ENCODE measurements at places on chromosomes 11 and 22.
A peak's percentile ranks its signal among the peaks of the same experiment; 100 is the strongest.

DNA sequence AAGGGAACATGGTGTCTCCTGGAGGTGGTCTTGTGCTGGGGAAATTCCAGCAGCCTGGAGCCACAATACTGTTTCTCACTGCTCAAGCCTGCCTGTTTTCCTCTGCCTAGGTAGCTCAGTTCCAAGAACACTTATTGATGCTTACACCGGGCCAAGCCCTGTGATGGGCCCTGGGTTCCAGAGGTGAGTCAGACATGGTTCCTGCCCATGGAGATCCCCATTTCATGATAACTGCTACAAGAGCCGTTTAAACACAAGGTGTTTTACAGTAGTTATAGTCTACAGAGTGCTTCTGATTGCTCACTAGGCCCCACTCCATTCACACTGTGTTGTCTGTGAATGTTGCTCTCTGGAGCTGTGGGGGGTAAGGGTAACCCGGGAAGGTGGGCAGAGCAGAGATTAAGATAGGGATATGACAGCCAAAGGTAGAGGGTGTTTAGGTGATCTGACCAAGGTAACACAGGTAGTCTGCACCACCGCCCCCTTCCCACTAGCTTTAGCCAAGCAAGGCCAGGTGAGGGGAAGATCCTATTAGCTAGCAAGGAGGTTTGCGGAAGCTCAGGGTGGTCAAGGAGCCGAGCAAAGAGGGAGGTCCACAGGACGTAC lies 696 bp upstream of the MICAL2 start:
- DNase-seq: no peak

DNA sequence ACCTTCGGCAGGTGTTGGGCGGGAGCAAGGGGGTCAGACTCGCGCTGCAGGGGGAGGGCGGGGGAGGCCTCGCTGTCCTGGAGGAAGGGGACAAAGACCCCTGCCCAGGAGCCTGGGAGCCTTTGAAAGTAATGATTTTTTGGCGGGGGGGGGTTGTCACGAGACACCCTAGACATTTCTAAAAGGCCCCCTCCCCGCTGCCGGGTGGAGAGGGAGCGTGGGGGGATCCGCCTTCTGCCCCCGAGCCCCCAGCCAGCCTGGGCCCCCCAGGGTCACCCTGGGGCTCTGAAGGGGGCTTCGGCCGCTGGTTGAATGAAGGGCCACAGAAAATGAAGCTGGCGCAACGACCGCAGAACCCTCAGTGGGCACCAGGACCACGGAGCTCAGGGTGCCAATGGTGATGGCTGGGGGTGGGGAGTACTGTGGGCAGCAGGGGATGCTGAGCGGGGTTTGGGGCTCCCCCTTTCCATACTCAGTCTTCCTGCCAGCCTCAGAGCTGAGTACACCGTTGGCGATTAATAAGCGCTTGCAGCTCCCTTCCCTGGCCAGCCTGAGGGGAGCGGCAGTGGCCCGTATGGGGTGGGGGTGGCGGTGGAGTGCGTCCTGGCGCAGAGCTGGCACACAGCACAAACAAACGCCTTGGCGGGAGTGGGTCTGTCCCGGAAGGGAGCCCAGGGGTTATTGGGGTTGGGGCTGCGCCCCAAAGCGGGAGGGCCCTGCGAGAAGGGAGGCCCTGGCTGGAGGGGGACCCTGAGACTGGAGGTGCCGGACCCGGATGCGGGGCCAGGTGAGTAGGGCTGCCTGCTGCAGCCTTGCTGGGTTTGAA lies 1.2 kb upstream of the DUSP8 start:
- no peak for DNase-seq

DNA sequence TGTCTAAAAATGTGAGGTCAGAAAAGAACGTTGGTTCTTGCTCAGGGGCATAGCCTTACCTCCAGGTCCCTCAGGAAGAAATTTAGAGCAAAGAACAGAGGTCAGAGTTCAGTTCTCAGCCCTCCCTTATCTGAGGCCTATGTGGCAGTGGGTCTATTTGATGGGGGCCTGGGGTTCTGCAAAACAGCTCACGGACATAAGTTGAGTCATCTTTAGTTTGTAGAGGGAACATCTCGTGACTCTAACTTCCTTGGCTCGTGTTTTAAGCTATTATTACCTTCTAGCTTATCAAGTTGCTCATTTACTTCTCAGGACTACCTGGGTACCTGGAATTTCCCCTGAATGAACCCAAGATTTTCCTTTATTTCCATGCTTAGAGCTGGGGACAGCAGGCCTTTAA lies 91.3 kb upstream of the AMOTL1 start:
- DNase-seq: no peak

DNA sequence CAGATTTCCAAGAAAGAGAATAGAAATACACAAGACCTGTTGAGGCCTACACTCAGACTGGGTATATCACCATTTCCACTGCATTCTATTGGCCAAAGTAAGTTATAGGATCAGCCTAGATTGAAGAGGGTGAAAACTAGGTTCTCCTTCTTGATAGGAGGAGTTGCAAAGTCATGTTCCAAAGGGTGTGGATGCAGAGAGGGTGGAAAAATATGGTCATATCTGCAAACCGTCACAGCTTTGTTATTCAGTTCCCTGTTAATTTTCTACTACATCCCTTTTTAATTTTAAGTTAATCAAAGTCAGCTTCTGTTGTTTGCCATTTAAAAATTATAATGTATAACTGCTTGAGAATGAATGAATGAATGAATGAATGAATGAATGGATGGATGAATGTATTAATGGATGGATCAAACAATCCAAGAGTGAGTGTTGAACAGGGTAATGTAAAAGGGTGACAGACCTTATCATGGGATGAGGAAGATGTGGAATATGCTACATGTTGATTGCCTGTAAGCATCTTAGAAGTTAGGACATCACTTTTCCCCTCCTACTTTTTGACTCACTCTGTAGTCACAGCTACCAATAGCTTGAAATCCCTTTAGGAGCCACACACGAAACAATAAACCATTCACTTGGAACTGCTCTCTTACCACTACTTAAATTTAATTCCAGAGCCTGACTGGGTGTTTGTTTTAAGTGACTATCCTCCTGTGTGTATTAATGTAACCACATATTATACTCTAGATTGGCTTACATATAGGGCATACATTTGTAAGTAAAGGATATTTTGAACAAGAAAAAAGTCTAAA lies 121.5 kb downstream of the CCDC34 start:
- DNase-seq: peak; percentile 65

GRCh38 chr11:32772731-32773130 lies 21.7 kb downstream of the CCDC73 start:
- no peak for DNase-seq

- DNase-seq: peak; percentile 15
Measured at GRCh38 chr11:131463649-131464425, 93.4 kb downstream of the NTM start.

GRCh38 chr11:30106222-30107181 lies 89.7 kb upstream of the KCNA4 start:
- DNase-seq: no peak

DNA sequence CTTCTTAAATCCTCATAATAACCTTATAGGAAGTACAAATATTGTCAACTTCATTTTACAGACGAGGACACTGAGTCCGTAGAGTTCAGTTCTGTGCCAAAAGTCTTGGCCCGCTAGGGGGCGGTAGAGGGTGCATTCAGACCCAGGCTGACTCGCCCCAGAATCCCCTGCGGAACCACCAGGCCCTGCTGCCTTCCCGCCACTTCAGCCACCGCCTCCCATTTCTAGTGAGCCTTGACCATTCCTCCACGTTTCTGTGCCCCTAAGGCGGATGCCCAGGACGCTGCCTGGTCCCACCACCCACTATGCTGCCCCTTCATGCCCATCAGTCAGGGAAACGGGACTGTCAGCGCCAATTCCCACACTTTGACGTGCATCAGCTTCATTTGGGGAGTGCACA lies 19.1 kb downstream of the SYT13 start:
- DNase-seq: no peak

- no peak for DNase-seq
Measured at GRCh38 chr22:46735747-46736608, 2.1 kb downstream of the CERK start.

GRCh38 chr11:8671193-8671612 lies 11.3 kb downstream of the TRIM66 start:
- peak; percentile 89 for DNase-seq

DNA sequence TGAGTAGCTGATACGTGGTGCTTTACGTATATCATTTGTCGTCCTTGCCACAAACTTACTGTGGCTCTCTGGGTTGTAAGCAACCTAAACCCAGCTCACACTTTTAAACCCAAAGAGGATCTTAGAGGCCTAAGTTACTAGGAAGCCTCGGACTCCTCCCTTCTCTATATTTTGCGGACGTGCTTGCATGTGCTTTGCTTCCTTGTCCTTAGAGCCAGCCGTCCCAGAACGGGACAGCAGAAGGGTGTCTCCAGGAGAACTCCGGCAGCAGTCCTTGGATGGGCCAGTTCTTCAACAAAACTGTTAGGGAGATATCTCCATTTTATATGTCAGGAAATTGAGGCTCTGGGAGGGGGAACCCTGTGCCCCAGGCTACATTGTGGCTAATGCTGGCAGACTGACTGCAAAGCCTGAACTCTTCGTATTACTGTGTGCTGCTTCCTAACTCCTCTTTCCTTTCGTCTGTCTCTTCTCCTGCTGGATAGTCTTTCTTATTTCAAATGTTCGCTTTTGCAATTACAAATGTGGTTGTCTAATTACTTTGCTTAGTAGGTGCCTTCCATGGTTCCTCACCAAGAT lies 33.8 kb downstream of the TNRC6B start:
- DNase-seq: no peak

DNA sequence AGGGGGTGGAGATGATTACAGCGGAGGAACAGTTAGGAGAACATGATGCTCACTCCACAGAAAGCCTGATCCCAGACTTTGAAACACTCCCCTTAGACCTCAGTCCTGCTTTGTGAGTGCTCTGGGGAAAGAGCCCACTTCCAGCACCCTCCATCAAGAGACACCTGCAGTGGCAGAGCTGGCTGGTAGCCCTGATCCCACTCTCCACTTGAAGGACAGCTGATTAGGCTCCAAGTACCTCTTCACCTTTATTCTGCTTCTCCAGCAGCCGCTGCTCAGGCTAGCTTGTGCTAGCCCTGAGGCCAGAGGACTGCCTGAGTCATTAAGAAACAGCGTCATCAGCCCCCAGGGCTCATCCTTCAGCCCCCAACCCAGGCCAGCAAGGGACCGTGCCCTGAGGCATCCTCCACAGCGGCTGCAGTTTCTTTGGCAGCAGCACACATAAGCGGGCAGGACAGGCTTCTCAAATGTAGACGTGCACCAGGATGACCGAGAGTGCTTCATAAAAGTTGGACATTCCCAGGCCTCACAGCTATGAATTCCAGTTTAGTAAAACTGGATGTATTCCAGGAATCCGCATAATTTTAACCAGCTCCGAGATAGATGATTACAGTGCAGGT lies 146.0 kb upstream of the TBCEL start:
- no peak for DNase-seq

DNA sequence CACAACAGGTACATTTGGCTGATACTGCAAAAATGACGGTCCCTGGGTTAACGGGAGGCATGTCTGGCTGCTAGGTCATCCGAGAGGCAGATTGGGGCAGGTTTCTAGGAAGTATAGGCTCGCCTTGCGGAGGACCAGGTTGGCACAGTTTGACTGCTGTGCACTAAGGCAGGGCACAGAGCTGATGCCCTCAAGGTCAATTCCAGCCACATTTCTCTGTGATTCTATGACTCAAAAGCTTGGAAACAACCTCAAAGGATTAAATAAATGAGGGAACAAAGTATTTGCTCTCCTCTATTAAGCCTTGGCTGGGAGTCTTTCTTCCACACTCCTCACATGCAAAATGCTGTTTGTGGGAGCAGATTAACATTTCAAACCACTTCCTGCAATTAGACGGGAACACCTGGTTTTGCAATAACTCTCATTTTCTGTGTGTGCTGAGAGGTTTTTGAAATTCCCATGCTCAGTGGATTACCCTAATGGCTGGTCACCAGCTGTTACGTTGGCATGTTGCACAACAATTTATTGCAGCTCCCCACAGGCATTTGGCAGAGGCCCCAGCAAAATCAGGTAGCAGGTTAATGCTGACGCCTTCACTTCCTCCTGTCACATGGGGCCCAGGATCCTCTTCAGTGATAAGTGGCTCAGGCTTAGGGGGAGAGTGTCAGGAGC lies 61.0 kb upstream of the PLET1 start:
- peak; percentile 21 for DNase-seq

- DNase-seq: no peak
Measured at GRCh38 chr11:96035031-96035739, 111.3 kb upstream of the MTMR2 start.

DNA sequence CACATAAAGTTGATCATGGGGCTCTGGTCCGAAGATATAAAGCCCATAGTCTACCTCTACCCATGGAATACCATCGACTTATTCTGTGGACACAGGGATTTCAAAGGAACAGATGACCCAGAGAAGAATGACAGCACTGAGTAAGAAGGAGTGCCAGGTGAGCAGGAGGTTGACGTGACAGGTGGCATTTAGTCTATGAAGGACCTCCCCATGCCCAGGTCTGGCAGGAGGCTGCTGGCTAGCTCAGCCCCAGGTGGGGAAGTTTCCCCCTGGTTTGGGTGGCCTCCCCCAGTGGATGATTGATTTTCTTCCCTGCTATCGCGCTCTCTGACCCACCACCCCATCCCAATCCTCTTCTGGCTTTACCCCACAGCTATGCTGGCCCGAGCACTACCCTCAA lies 39.1 kb downstream of the KCNC1 start:
- DNase-seq: no peak

DNA sequence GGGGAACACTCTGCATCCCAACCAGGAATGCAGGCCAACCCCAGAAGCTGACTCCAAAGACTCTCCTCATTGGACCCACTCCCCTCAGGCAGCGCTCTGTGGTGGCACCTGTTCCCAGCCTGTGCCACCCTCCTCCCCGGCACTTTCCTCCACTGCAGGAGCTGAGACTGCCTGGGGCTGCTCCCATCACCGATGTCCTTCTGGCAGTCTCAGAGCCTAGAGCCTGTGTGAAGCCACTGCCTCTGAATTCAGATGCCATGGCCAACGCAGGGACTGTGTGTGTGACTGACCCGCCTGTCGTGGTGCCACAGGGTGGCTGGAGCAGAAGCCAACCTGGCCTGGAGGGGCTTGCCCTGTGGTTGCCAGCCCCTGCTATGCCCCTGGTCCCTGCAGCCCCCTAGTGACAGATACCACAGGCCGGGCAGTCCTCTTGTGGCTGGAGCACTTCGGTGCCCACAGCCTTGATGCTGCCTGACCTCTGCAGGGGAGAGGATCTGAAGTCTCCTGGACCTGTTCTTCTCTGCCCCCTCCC lies 43.2 kb downstream of the TBX1 start:
- no peak for DNase-seq

- DNase-seq: peak; percentile 54
Measured at GRCh38 chr11:127919206-127920000, 668.0 kb downstream of the ETS1 start.

GRCh38 chr11:65981101-65981740 lies 19.7 kb downstream of the SART1 start:
- DNase-seq: no peak

- no peak for DNase-seq
Measured at GRCh38 chr11:32267679-32268187, 167.6 kb downstream of the WT1 start.

DNA sequence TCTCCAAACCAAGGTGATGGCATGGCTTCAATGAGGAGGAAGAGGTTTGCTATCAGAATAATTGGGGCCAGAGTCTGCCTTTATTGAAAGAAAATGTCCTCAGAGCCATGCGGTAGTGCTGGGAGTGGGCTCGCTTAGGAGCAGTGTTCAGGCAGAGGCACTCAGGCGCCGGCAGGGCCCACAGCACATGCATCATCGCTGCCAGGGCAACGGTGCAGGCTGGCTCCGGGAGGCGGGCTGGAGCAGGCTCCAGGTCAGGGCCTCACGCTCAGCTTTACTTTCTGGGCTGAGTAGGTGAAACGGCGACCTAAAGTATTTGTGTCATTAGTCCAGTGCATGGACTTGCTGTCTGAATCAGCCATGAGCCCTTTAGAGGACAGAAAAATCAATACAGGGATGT lies 169.9 kb upstream of the CCDC90B start:
- no peak for DNase-seq
